ENCODE measurements at places on chromosomes 5 and 9. TPM values are rescaled to one million over a fixed set of nuclear protein-coding genes. Genes with fewer than 3 reads are reported as not detected.

ANKRD31 gene
- polyA plus RNA-seq = not detected

FOXD1 gene
- polyA plus RNA-seq = not detected

SAPCD2 gene
- polyA plus RNA-seq = 0.06 TPM

TEX48 gene
- polyA plus RNA-seq = not detected

GABBR2 gene
- not detected for polyA plus RNA-seq

HRH2 gene
- 0.11 TPM for polyA plus RNA-seq

SLC6A19 gene
- not detected for polyA plus RNA-seq

GABRG2 gene
- not detected for polyA plus RNA-seq

SH3TC2 gene
- 0.47 TPM for polyA plus RNA-seq

PCDHB3 gene
- not detected for polyA plus RNA-seq

DNA sequence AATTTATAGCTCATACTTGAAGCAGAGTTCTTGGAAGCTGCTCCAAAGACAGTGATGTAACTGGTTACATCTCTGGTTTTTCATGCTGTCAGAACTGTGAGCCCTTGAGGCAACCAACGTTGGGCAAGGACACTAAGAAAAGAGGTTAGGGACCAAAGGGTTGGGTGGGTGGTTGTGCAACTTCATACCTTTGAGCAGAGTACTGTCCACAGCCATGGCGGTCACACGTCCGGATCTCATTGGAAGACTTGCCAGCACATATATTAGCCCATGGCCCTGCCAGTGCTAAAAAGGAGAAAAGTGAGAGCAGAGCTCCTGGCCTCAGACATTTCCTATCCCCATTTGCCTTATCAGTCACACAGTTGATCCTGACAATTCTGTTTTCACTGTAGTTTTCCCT, 2.1 kb downstream of the LECT2 start:
- H3K27ac ChIP-seq = no peak overlapping the region
- H3K4me1 ChIP-seq = no peaks in the 10 kb centered on the region
- no peak overlapping the region for H3K4me3 ChIP-seq
- DNase-seq = no peak

- H3K27ac ChIP-seq = no peak overlapping the region
- peaks cover 2% of the 10 kb centered on the region for H3K27me3 ChIP-seq
- peaks cover 3% of the 10 kb centered on the region for H3K36me3 ChIP-seq
- no peak overlapping the region for H3K4me3 ChIP-seq
- no peak for DNase-seq
These were observed 47.8 kb downstream of the RETREG1 start for GRCh38 chr5:16568875-16569580.

- DNase-seq = no peak
- H3K4me3 ChIP-seq = no peak overlapping the region
- no peaks in the 10 kb centered on the region for H3K27me3 ChIP-seq
- no peaks in the 10 kb centered on the region for H3K4me1 ChIP-seq
These were observed 978.7 kb upstream of the NUDT12 start for GRCh38 chr5:104541141-104541785.

- no peak overlapping the region for H3K27ac ChIP-seq
- H3K27me3 ChIP-seq = peaks cover 2% of the 10 kb centered on the region
- H3K36me3 ChIP-seq = no peaks in the 10 kb centered on the region
- H3K4me1 ChIP-seq = no peaks in the 10 kb centered on the region
- H3K4me3 ChIP-seq = no peak overlapping the region
- DNase-seq = no peak
These were observed 57.6 kb downstream of the COX7C start for GRCh38 chr5:86675311-86675710.

- no peaks in the 10 kb centered on the region for H3K4me1 ChIP-seq
- DNase-seq = no peak
- no peak overlapping the region for H3K4me3 ChIP-seq
These were observed 46.2 kb downstream of the PCA3 start for GRCh38 chr9:76810377-76810957.

DNA sequence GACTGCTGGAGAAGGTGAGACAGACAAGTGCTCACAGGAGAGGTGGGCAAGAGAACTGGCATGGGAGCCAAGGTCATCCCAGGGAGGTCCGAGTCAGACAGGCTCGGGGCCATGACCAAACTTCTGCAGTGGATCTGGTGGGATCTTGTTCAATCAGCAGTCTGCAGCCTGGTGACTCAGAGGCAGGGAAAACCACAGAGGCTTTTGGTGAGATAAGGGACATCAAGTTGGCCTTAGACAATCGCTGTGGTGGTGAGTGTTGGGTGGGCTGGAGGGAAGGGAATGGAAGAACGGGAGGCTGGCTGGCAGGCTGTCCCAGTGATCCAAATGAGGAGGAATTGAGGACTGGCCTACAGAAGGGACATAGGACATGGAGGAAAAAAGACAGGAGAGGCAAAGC, 123.8 kb downstream of the TMEM174 start:
- DNase-seq = no peak
- no peaks in the 10 kb centered on the region for H3K4me1 ChIP-seq
- peaks cover 18% of the 10 kb centered on the region for H3K27me3 ChIP-seq

- no peaks in the 10 kb centered on the region for H3K27me3 ChIP-seq
- no peaks in the 10 kb centered on the region for H3K36me3 ChIP-seq
- peaks cover 5% of the 10 kb centered on the region for H3K4me1 ChIP-seq
- no peak for DNase-seq
- H3K27ac ChIP-seq = no peak overlapping the region
These were observed 151.2 kb upstream of the WWC1 start for GRCh38 chr5:168140241-168140640.

- no peak for DNase-seq
- peaks cover 3% of the 10 kb centered on the region for H3K27me3 ChIP-seq
- H3K36me3 ChIP-seq = no peaks in the 10 kb centered on the region
These were observed 31.2 kb upstream of the RAD23B start for GRCh38 chr9:107251756-107252322.

GRCh38 chr9:84001621-84002020, 21.0 kb downstream of the RMI1 start:
- no peak overlapping the region for H3K4me3 ChIP-seq
- no peaks in the 10 kb centered on the region for H3K27me3 ChIP-seq
- H3K36me3 ChIP-seq = peaks cover 10% of the 10 kb centered on the region
- H3K4me1 ChIP-seq = peaks cover 14% of the 10 kb centered on the region
- no peak overlapping the region for H3K27ac ChIP-seq
- DNase-seq = no peak

GRCh38 chr9:136644593-136645351, 17.9 kb upstream of the EGFL7 start:
- no peaks in the 10 kb centered on the region for H3K36me3 ChIP-seq
- peaks cover 22% of the 10 kb centered on the region for H3K27me3 ChIP-seq
- peak; percentile 64 for DNase-seq
- no peak overlapping the region for H3K27ac ChIP-seq
- no peak overlapping the region for H3K4me3 ChIP-seq

DNA sequence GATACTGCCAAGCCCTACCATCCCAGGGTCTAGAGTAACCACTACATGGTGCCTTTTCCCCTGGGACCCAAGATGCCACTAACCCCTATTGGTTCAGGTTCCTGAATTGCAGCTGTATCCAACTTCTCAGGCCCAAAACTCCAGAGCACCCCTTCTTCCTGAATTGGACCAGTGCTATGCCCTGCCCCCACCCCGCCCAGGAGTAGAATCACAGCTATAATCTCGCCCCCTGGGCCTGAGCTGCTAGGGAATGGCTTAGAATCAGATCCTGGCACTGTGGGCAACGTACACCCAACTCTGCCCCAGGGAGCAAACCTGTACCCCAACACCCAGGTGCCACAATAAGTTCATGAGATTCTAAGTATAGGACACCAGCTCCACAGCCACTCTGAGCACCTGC, 206.3 kb downstream of the CACNA1B start:
- no peak overlapping the region for H3K4me3 ChIP-seq
- peaks cover 15% of the 10 kb centered on the region for H3K27me3 ChIP-seq
- peaks cover 3% of the 10 kb centered on the region for H3K36me3 ChIP-seq
- no peak for DNase-seq

GRCh38 chr5:168713051-168713450, 133.9 kb upstream of the PANK3 start:
- no peak for DNase-seq
- H3K27ac ChIP-seq = no peak overlapping the region
- no peaks in the 10 kb centered on the region for H3K36me3 ChIP-seq
- H3K4me3 ChIP-seq = no peak overlapping the region
- peaks cover 4% of the 10 kb centered on the region for H3K27me3 ChIP-seq
- H3K4me1 ChIP-seq = no peaks in the 10 kb centered on the region

- no peaks in the 10 kb centered on the region for H3K36me3 ChIP-seq
- no peaks in the 10 kb centered on the region for H3K27me3 ChIP-seq
- no peak overlapping the region for H3K27ac ChIP-seq
- no peak overlapping the region for H3K4me3 ChIP-seq
- no peak for DNase-seq
- no peaks in the 10 kb centered on the region for H3K4me1 ChIP-seq
These were observed 647.7 kb downstream of the HTR1A start for GRCh38 chr5:63314551-63314950.

- no peaks in the 10 kb centered on the region for H3K4me1 ChIP-seq
- no peak overlapping the region for H3K4me3 ChIP-seq
- DNase-seq = no peak
- H3K27ac ChIP-seq = no peak overlapping the region
These were observed 1865.3 kb upstream of the CDH9 start for GRCh38 chr5:28903643-28904042.

DNA sequence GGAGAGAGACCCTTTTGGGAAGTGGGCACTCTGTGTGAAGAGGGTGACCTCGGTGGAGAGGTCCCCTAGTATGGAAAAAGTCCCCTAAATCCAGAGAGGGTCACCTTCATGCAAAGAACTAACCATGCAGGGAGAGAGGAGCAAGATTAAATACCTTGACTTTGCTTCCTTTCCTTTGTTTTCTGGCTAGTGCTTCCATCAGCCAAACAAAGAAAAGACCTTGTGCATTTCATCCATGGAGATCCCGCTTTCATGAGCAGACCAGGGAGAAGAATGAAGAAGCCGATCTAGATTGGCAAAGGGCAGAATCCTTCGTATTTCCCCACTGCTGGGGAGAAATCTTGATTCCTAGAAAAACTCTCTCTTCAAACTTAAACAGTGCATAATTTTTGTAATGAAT, 813.3 kb upstream of the CDH6 start:
- DNase-seq = no peak
- no peaks in the 10 kb centered on the region for H3K36me3 ChIP-seq
- H3K4me1 ChIP-seq = no peaks in the 10 kb centered on the region
- H3K27ac ChIP-seq = no peak overlapping the region
- H3K4me3 ChIP-seq = no peak overlapping the region

DNA sequence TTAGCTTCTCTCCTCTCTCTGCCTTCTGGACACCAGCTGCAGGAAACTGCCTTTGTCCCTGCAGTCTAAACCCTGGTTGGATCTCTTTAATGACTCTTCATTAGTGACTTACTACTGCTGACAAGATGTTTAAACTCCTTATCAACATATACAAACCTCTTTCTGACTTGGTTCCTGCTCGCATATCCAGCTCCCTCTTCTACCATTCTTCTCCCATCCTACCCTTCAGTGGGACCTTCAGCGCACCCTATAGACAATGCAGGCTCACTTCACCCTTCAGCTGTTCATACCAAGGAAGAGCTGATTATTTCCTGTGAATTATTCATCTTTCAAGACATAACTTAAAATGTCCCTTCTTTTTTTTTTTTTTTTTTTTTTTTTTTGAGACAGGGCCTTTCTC, 436.5 kb downstream of the KIAA0825 start:
- no peak overlapping the region for H3K27ac ChIP-seq
- no peak for DNase-seq
- H3K27me3 ChIP-seq = peaks cover 4% of the 10 kb centered on the region
- H3K4me1 ChIP-seq = peaks cover 4% of the 10 kb centered on the region

DNA sequence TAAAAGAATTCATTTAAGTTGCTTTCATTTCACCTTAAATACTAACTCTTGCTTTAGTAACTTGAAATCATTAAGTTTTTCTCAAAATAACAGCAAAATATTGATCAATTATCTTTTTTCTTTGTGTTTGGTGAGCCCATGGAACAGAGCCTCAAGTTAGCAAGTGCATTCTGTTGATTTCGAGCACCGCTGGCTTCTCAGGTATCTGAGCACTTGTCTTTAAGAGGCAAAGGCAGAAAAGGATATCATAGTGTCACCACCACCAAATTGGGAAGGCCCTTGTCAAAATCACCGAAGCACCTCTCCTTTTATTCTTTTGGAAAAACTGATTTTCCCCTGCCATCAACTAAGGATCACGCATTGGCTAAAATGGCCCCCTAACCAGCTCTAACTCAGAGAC, 17.1 kb upstream of the CTNNAL1 start:
- peaks cover 26% of the 10 kb centered on the region for H3K36me3 ChIP-seq
- H3K4me1 ChIP-seq = no peaks in the 10 kb centered on the region
- DNase-seq = no peak
- H3K4me3 ChIP-seq = no peak overlapping the region
- H3K27ac ChIP-seq = no peak overlapping the region

DNA sequence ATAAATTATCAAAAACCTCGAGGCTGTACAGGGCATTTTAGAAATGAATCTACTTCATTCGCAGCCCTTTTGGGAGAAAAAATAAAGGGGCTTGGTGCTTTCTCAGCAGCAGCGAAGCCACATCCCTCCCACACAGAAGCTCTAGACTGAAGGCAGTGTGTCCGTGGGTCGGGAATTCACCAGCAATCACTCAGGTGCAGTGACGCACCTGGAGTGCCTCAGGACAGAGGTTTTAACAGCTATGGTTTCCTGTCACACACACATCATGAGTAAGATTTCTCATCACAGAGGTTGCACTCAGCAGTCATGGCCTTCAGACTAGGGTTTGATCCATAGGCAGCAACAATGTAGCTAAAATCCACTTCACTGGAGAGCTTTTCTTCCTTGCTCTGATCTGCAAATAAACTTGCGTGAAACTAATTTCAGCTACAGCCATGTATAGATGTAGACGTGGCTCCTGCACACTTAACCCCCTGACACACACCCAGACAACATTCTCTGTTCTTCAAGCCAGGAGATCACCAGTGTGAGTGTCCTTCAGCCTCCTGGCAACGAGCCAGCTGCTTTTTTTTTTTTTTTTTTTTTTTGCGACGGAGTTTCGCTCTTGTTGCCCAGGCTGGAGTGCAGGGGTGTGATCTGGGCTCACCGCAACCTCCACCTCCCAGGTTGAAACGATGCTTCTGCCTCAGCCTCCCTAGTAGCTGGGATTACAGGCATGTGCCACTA, 34.8 kb downstream of the DYNC2I2 start:
- H3K27me3 ChIP-seq = no peaks in the 10 kb centered on the region
- no peak overlapping the region for H3K27ac ChIP-seq
- peaks cover 6% of the 10 kb centered on the region for H3K36me3 ChIP-seq
- no peak for DNase-seq
- no peaks in the 10 kb centered on the region for H3K4me1 ChIP-seq

GRCh38 chr5:143262393-143263174, 140.9 kb downstream of the NR3C1 start:
- H3K4me3 ChIP-seq = no peak overlapping the region
- no peak overlapping the region for H3K27ac ChIP-seq
- H3K36me3 ChIP-seq = no peaks in the 10 kb centered on the region
- H3K4me1 ChIP-seq = no peaks in the 10 kb centered on the region
- no peaks in the 10 kb centered on the region for H3K27me3 ChIP-seq
- no peak for DNase-seq

GRCh38 chr5:82104872-82105271, 133.0 kb downstream of the ATG10 start:
- DNase-seq = no peak
- H3K4me3 ChIP-seq = no peak overlapping the region
- no peaks in the 10 kb centered on the region for H3K27me3 ChIP-seq

GRCh38 chr5:178240766-178241165, 8.2 kb upstream of the PHYKPL start:
- H3K27ac ChIP-seq = peak overlapping the region; percentile 95
- DNase-seq = no peak
- H3K27me3 ChIP-seq = peaks cover 4% of the 10 kb centered on the region

Measured in immature natural killer cell (primary cell).